A673 (cell line): ENCODE measurements at places on chromosomes 4 and X. TPM values are rescaled to one million over a fixed set of nuclear protein-coding genes. Genes with fewer than 3 reads are reported as not detected.

DNA sequence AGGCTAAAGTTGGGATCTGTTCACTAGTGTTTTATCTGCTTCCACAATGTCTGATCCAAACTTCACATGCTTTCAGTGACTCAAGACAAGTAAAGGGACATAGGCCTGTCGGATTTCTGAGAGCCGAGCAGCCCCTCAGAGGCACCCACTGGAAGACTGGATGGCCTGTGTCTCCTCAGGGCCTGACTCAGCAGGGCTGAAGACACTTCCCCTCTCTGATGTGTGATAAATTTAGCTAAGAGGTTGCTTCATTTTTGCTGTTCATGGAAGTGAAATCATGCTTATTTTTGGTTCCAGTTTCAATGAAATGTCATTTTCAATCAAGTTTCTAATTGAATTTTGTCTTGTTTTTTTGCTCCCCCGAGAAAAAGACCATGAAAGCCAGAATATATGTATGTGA lies 93.7 kb downstream of the MXRA5 start:
- no peak for DNase-seq
- no peak overlapping the region for H3K27ac ChIP-seq
- no peaks in the 10 kb centered on the region for H3K36me3 ChIP-seq
- H3K4me1 ChIP-seq: no peaks in the 10 kb centered on the region
- H3K4me3 ChIP-seq: no peak overlapping the region

- peaks cover 4% of the 10 kb centered on the region for H3K27me3 ChIP-seq
- H3K27ac ChIP-seq: no peak overlapping the region
- H3K4me1 ChIP-seq: no peaks in the 10 kb centered on the region
- H3K4me3 ChIP-seq: no peak overlapping the region
- no peaks in the 10 kb centered on the region for H3K36me3 ChIP-seq
- DNase-seq: no peak
Measured at GRCh38 chrX:11998944-11999343, 139.3 kb upstream of the FRMPD4 start.

DNA sequence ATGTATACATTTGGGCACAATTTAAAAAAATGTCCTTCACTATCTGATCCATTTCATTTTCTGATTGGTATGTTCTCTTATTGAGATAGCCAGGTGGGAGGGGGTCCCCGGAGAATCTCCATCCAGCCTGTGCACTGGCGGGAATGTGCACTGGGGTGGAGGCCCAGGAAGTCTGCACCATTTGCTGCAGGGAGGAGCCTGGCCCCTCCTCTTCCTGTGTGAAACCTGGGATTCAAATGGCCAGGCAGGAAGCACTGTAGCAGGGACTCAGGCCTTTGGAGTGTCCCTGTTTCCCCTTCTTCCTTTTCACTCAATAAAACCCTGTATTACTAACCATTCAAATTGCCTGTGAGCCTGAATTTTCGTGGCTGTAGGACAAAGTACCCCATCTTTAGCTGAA lies 44.3 kb downstream of the GPRIN3 start:
- H3K27ac ChIP-seq: no peak overlapping the region
- H3K27me3 ChIP-seq: no peaks in the 10 kb centered on the region
- H3K4me1 ChIP-seq: no peaks in the 10 kb centered on the region
- H3K36me3 ChIP-seq: no peaks in the 10 kb centered on the region
- no peak for DNase-seq

DNA sequence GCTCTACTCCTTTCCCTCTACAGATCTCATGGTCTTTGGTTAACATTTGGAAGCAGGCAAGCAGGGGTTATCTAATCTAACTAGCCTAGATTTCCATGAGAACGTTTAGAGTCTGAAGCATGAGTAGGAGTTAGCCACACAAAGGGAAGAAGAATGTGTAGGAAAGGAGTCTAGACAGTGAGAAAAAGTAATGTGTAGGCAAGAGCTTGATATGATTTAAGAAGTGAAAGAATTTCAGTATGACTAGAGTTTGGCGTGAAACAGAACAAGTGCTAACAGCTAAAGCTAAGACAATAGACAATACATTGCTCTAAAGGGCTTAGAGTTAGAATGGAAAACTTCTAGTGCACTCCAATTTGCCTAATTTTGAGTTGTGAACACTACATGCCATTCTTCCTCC lies 10.8 kb downstream of the CXCL8 start:
- no peaks in the 10 kb centered on the region for H3K4me1 ChIP-seq
- no peaks in the 10 kb centered on the region for H3K36me3 ChIP-seq
- DNase-seq: no peak
- H3K4me3 ChIP-seq: no peak overlapping the region

GRCh38 chrX:45196701-45197100 lies 4.0 kb downstream of the DIPK2B start:
- no peak overlapping the region for H3K27ac ChIP-seq
- DNase-seq: no peak
- H3K36me3 ChIP-seq: no peaks in the 10 kb centered on the region
- peaks cover 19% of the 10 kb centered on the region for H3K27me3 ChIP-seq
- no peaks in the 10 kb centered on the region for H3K4me1 ChIP-seq

DNA sequence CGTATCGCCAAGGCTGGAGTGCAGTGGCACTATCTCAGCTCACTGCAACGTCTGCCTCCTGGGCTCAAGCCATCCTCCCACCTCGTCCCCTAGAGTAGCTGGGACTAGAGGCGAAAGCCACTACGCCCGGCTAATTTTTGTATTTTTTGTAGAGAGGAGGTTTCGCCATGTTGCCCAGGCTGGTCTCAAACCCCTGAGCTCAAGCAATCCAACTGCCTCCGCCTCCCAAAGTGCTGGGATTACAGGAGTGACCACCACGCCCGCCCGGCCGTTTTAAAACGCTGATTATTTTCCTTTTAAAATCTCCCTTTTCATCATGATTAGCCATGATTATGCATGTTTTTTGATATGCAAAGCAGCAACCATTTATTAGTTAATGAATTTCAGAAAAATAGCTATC lies 2.2 kb downstream of the N4BP2 start:
- no peaks in the 10 kb centered on the region for H3K27me3 ChIP-seq
- peaks cover under 1% of the 10 kb centered on the region for H3K36me3 ChIP-seq
- peaks cover 12% of the 10 kb centered on the region for H3K4me1 ChIP-seq
- DNase-seq: no peak
- H3K4me3 ChIP-seq: peak overlapping the region; percentile 61
- no peak overlapping the region for H3K27ac ChIP-seq

DNA sequence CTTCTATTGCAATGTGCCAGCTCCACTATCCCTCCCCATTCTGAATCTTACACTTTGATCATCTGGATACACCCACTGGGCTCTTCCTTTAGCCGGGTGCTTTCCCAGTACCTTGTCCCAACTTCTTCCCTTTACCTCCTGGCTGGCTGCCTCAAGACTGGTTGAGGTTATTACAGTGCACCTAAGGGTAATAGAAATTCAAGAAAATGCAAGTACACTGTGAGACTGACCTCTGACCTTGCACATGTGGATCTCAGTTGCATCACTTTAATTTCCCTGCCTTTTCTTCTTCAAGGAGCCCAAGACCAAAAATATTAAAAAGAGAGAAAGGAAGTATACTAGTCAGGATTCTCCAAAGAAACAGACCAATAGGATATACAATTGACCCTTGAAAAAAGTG lies 53.9 kb upstream of the NOCT start:
- no peak overlapping the region for H3K4me3 ChIP-seq
- no peaks in the 10 kb centered on the region for H3K36me3 ChIP-seq
- no peak overlapping the region for H3K27ac ChIP-seq
- no peaks in the 10 kb centered on the region for H3K27me3 ChIP-seq
- H3K4me1 ChIP-seq: no peaks in the 10 kb centered on the region

DNA sequence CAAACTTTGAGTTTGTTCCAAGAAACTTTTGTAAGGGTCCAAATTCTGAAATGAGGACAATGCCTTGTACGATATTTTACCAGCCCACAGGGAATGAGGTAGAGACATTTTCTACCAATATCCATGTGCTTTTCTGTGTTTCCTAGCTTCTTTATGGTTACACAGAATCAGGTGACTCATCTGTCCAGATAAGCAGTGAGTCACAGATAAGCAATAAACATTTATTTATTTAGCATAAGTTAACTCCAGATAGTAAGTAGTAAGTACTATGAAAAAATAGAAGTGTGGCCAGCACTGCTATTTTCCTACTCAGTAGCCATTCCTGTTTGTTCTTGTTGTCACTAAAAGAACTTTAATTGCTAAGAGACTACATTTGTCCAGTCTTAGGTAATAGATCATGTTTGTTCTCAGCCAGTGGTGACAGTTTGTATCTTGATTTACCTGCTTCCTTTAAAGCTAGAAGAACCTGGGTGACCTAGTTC lies 7.4 kb downstream of the AFF1 start:
- no peak overlapping the region for H3K27ac ChIP-seq
- peaks cover 9% of the 10 kb centered on the region for H3K4me1 ChIP-seq

DNA sequence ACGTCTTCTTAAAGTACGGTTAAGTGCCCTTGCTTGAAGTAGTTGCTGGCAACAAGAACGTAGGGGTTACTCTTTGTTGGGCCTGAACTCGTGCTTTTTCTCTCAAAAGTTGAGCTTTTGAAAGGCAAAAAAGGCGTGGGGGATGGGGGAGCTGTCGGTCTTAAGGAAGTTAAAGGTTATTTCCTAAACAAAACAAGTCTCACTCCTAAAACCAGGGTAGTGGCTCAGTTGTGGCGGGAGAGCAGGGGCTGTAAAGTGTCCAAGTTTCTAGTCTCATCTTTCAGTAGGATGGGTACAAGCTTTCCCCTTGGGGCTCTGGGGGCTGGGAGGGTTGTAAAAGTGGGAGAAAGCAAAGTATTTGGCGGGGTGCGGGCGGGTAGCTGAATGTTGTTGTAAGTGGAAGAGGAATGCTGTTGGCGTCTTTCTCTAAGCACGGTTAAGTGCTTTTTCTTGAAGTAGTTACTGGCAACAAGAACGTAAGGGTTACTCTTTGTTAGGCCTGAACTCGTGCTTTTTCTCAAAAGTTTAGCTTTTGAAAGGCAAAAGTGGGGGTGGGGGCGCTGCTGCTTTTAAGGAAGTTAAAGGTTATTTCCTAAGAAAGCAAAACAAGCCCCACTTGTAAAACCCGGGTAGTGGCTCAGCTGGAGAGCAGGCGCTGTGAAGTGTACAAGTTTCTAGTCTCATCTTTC lies 904 bp upstream of the WDR1 start:
- peaks cover 29% of the 10 kb centered on the region for H3K36me3 ChIP-seq
- H3K27ac ChIP-seq: peak overlapping the region; percentile 96
- peak overlapping the region; percentile 66 for H3K4me3 ChIP-seq
- H3K4me1 ChIP-seq: peaks cover 8% of the 10 kb centered on the region
- no peak for DNase-seq

DNA sequence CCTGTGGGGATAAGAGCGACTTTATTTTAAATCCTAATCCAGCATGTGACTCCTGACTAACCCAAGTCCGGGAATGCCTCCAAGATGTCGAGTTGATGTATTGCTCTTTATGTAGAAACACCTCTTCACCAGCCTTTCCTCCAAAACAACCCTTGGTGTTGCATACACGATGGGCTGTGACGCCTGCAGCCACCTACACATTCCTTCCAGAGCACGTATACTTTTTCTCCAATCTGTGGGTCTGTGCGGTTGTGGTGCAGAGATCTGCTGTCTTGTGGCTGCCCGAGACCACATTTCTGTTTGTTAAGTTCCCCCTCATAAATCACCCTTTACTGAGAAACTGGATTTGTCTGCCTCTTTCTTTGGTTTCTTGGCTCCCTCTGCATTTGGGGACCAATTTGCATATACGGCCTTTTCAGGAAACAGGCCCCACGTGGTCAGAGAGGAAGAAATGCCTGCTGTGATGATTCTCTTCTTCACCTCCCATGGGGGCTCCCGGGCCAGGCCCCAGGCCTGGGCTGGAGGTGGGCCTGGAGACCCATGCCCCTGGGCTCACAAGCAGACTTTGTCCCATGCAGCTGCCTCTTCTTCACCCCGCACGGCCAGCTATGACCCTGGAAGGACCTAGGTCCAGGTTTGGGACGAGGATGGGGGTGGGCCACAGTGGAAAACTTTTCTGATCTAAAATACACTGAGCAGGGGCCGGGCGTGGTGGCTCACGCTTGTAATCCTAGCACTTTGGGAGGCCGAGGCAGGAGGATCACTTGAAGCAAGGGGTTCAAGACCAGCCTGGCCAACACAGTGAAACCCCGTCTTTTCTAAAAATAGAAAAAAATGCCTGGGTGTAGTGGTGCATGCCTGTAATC lies 21.4 kb upstream of the AFAP1 start:
- peaks cover 79% of the 10 kb centered on the region for H3K4me1 ChIP-seq
- no peaks in the 10 kb centered on the region for H3K27me3 ChIP-seq
- H3K36me3 ChIP-seq: no peaks in the 10 kb centered on the region
- no peak overlapping the region for H3K4me3 ChIP-seq
- DNase-seq: peak; percentile 92

- DNase-seq: no peak
- H3K36me3 ChIP-seq: no peaks in the 10 kb centered on the region
- H3K27me3 ChIP-seq: no peaks in the 10 kb centered on the region
- no peak overlapping the region for H3K4me3 ChIP-seq
Measured at GRCh38 chrX:34146906-34147305, 14.8 kb upstream of the FAM47A start.

GRCh38 chrX:100995469-100995868 lies 26.0 kb downstream of the ARL13A start:
- H3K27ac ChIP-seq: no peak overlapping the region
- no peaks in the 10 kb centered on the region for H3K4me1 ChIP-seq
- H3K27me3 ChIP-seq: no peaks in the 10 kb centered on the region

- H3K4me1 ChIP-seq: no peaks in the 10 kb centered on the region
- H3K4me3 ChIP-seq: no peak overlapping the region
- H3K27ac ChIP-seq: no peak overlapping the region
- DNase-seq: no peak
- H3K36me3 ChIP-seq: no peaks in the 10 kb centered on the region
Measured at GRCh38 chr4:89214308-89214707, 93.3 kb downstream of the GPRIN3 start.

DNA sequence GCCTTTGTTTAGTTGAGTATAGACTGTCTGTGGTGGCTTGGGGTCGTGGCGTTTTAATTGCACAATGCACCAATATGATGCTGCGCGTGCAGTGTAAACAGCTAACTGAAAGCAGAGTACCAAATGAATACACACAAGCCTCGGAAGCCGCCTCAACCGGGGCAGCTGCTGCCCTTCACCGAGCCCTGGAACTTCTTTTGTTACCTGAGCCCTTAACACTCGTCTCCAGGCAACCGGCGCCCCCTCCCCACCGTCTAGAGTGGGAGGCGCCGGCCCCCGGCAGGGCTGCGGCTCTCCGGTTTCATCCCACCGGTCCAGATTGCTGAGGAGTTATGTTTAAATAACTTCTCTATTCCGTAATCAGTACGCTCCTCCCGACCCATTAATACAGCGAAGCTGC lies 173.2 kb upstream of the TBL1X start:
- DNase-seq: no peak
- no peaks in the 10 kb centered on the region for H3K27me3 ChIP-seq
- no peaks in the 10 kb centered on the region for H3K4me1 ChIP-seq
- no peak overlapping the region for H3K27ac ChIP-seq

GRCh38 chr4:125729171-125729570 lies 414.4 kb downstream of the FAT4 start:
- DNase-seq: no peak
- no peak overlapping the region for H3K27ac ChIP-seq
- no peaks in the 10 kb centered on the region for H3K36me3 ChIP-seq

- no peaks in the 10 kb centered on the region for H3K36me3 ChIP-seq
- H3K4me3 ChIP-seq: no peak overlapping the region
- H3K27me3 ChIP-seq: no peaks in the 10 kb centered on the region
- DNase-seq: no peak
- peaks cover 7% of the 10 kb centered on the region for H3K4me1 ChIP-seq
Measured at GRCh38 chr4:165301833-165302232, 25.6 kb upstream of the MSMO1 start.

The CABS1 gene
- total RNA-seq: not detected in 2 replicates

The F8 gene
- 1.1 and 1.9 TPM in 2 replicates for total RNA-seq

The HSFX4 gene
- total RNA-seq: not detected in 2 replicates

The TASL gene
- total RNA-seq: not detected in 2 replicates

The MAGEA2 gene
- total RNA-seq: not detected in 2 replicates

The AKAP4 gene
- total RNA-seq: not detected in 2 replicates

The DCUN1D4 gene
- 21.5 and 31.7 TPM in 2 replicates for total RNA-seq

The PABPC1L2A gene
- total RNA-seq: not detected in 2 replicates

The UGT2B10 gene
- not detected in 2 replicates for total RNA-seq

The GLOD5 gene
- not detected in 2 replicates for total RNA-seq

The UBQLN2 gene
- 27.2 and 28.8 TPM in 2 replicates for total RNA-seq

The KIT gene
- total RNA-seq: 9.4 and 9.5 TPM in 2 replicates

The CENPI gene
- total RNA-seq: 34.8 and 40.9 TPM in 2 replicates

The EREG gene
- total RNA-seq: 0.50 and 0.84 TPM in 2 replicates
